ENCODE measurements at places on chromosomes 11 and 22.

- DNase-seq = no peak
These were observed 20.2 kb upstream of the CALCB start for GRCh38 chr11:15053191-15053685.

- no peak for DNase-seq
These were observed 133.3 kb downstream of the ATXN10 start for GRCh38 chr22:45804986-45805325.

DNA sequence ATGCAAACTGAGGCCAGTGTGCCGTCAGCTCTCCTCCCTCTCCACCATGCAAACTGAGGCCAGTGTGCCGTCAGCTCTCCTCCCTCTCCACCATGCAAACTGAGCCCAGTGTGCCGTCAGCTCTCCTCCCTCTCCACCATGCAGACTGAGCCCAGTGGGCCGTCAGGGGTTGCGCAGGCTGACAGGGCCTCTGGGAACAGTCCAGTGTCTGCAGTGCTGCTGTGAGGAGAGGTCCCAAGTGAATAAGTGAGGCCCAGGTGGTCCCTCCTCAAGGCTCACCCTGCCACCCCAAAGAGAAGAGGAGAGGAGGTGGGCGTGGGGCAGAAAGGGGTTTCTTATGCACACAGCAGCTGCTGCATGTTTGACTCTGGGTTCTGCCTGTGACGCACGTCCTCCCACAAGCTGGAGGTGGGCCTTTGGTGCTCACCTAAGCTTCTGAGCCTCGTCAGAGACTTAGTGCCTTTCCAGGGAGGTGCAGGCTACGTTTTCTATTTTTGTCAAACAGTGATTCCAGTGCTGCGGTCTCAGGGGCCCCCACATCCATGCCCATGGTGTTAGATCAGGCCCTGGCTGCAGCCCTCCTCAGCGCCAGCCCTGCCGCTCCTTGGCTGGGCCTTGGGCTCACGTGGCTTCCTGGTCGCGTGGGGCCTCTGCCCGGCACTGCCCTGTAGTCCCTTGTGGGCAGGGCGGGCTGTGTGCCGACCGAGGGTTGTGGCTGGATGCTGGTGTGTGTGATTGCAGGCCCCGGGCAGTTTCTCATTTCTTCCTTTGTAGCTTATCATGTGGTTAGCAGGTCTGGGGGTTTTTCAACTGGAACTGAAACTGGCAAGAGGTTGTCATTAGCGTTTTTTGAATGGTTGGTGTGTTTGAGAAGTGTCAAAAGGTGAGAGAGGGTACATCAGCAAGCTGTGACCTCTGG is 7.1 kb downstream of the TPCN2 start:
- DNase-seq = no peak

- no peak for DNase-seq
These were observed 15.4 kb downstream of the GGA1 start for GRCh38 chr22:37624017-37624365.

GRCh38 chr11:115362997-115363396 is 141.2 kb downstream of the CADM1 start:
- no peak for DNase-seq

DNA sequence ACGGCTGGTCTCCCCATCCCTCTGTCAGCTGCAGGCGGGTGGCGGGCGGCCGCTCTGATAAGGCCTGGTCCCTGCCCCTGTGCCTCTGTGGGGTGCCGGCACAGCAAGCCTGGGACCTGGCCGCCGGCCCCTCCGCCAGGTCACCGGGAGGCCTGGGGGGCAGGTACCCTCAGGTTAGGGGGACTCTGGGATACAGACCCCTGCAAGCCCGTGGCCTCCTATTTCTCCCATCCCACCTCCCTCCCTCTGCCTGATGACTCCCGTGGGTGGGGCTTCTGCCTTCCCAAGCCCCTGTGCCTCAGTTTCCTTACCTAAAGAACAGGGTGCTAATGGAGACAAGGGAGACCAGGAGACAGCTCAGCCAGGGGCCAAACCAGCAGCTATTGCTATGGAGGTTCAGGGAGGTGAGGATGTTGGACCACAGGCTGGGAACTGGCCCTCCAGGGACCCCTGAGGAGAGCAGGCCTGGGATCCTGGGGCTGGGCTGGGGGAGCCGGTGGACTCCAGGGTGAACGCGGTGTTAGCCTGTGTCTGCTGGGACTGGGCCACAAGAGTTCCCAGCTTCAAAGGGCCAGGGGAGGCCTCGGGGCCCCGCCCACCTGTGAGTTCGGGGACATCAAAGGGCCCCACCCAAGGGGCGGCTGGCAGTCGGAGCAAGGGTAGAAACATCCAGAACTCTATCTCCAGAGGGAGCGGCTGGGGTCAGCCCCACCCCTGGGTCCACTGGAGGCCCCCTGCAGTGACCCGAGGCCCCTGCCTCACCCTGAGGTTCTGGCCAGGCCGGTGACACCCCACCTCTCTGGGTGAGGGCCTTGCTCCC is 32.0 kb upstream of the TH start:
- no peak for DNase-seq

Data from D721Med (cell line).